ENCODE measurements at places on chromosomes 7 and 10. TPM values are rescaled to one million over a fixed set of nuclear protein-coding genes. Genes with fewer than 3 reads are reported as not detected.

DNA sequence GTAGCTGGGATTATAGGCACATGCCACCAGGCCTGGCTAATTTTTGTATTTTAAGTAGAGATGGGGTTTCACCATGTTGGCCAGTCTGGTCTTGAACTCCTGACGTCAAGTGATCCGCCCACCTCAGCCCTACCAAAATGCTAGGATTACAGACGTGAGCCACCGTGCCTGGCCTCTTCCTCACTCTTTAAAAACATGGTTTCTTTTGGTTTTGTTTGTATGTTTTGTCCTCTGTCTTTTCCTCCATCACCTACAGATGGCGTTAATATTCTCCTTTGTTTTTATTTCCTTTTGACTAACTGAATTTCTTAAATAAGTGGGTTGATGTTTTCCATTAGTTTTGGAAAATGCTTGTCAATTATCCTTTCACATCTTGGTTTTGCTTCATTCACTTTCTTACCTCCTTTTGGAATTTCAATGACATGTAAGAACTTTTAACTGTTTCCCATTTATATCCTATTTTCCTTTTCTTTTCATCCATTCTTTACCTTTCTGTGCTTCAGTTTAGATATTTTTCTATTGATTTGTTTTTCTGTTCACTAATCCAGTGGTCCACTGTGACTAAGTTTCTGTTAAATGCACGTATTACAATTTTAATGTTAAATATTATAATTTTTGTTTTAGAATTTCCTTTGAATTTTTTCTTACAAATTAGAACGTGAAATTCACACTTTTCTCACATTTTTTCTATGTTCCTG is 104.1 kb downstream of the ZNF467 start:
- no peaks in the 10 kb centered on the region for H3K27me3 ChIP-seq
- H3K36me3 ChIP-seq, result no peaks in the 10 kb centered on the region
- H3K4me1 ChIP-seq, result no peaks in the 10 kb centered on the region
- no peak overlapping the region for H3K4me3 ChIP-seq

DNA sequence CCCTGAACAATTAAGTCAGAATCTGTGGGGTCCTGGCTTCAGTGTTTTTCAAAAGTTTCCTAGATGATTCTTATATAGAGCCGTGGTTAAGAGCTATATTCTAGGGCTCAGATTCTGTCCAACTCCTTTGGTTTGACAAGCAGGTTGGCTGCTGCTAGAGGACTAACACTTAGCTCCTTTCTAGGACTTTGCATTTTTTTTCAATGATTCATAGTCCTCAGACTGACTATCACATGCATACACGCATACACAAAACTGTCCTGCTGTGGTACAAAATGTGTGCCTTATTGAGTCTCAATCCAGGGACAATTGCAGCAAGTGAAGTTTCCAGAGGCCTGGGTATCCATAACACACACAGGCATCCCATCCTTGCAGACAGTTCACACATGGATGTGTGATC is 392.0 kb downstream of the NRG3 start:
- H3K27me3 ChIP-seq, result no peaks in the 10 kb centered on the region
- H3K36me3 ChIP-seq, result no peaks in the 10 kb centered on the region
- H3K4me1 ChIP-seq, result no peaks in the 10 kb centered on the region
- no peak for DNase-seq

GRCh38 chr10:28363376-28363775 is 60.5 kb upstream of the MPP7 start:
- no peak for DNase-seq
- no peak overlapping the region for H3K27ac ChIP-seq
- no peaks in the 10 kb centered on the region for H3K27me3 ChIP-seq

DNA sequence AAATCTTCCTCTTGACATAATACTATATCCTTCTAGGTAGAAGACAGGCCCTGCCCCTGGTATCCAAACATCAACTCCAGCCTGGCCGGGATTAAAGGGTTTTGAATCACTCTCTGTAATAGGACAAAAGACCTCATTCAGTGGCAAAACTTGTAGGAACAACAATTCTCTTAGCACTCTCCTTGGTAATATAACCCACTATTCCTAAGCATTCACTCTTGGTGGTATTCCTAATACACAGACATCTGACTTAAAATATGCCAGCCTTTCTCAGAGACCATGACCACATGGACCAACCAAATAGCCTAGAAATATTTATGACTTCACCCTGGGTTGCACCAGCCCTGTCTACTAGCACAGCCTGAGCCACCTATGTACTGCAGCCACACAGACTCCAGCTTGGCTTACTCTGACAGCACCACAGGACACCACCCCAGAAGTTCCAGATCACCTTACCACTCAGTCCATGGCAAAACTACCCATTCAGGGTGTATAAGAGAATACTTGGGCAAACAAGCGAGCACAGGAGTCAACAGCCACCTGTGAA is 244.9 kb upstream of the NEBL start:
- H3K36me3 ChIP-seq, result no peaks in the 10 kb centered on the region
- no peaks in the 10 kb centered on the region for H3K27me3 ChIP-seq
- no peak overlapping the region for H3K4me3 ChIP-seq

JAZF1 gene
- 13.1 TPM for total RNA-seq

DNA sequence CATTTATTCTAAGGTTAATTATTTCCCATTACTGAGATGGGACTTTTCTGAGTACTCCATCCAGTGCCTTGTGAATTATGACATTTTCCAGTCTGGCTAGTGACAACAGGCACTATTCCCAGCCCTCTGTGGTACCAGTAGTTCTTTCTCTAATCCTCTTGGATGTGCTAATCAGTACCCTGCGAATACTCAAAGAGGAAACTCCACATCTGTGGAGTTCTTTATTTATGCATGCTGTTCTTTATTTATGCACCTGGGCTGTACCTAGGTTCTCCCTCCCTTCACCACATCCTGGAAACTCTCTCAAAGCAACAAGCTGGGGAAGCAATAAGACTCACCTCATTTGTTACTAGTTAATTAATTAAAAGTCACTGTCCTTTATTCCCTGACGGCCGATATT is 83.5 kb downstream of the TSPAN12 start:
- no peak for DNase-seq
- H3K36me3 ChIP-seq, result no peaks in the 10 kb centered on the region
- H3K4me3 ChIP-seq, result no peak overlapping the region
- no peaks in the 10 kb centered on the region for H3K4me1 ChIP-seq
- no peak overlapping the region for H3K27ac ChIP-seq

- no peaks in the 10 kb centered on the region for H3K27me3 ChIP-seq
- no peaks in the 10 kb centered on the region for H3K4me1 ChIP-seq
- no peak overlapping the region for H3K4me3 ChIP-seq
- H3K36me3 ChIP-seq, result peaks cover 71% of the 10 kb centered on the region
- H3K27ac ChIP-seq, result no peak overlapping the region
These were observed 133.5 kb downstream of the GALNT11 start for GRCh38 chr7:152158801-152159587.
